PC-3 (cell line): ENCODE measurements at places on chromosomes 16 and 17. TPM values are rescaled to one million over a fixed set of nuclear protein-coding genes. Genes with fewer than 3 reads are reported as not detected.

Gene SHISA9
- total RNA-seq = 0.06 TPM in 1 of 2 replicates, not detected in the other

Gene PIK3R5
- not detected in 2 replicates for total RNA-seq

Gene RRAD
- 1.2 and 2.8 TPM in 2 replicates for total RNA-seq

Gene C16orf96
- not detected in 2 replicates for total RNA-seq

Gene TRPV2
- total RNA-seq = 0.69 and 1.9 TPM in 2 replicates

Gene CYLD
- total RNA-seq = 8.5 and 8.6 TPM in 2 replicates

Gene KRT40
- not detected in 2 replicates for total RNA-seq

Gene CDRT15
- not detected in 2 replicates for total RNA-seq

Gene PYY
- not detected in 2 replicates for total RNA-seq

Gene HSPB9
- not detected in 2 replicates for total RNA-seq

Gene KRTAP9-7
- not detected in 2 replicates for total RNA-seq

Gene CIITA
- total RNA-seq = not detected in 2 replicates

Gene TOM1L2
- total RNA-seq = 53.3 and 77.1 TPM in 2 replicates

Gene HBA1
- total RNA-seq = not detected in 2 replicates

Gene NPIPA8
- not detected in 2 replicates for total RNA-seq

Gene LRRC37A2
- 7.9 and 8.3 TPM in 2 replicates for total RNA-seq

Gene KRTAP4-1
- not detected in 2 replicates for total RNA-seq

Gene KRTAP16-1
- not detected in 2 replicates for total RNA-seq

Gene CACNB1
- 4.3 and 6.0 TPM in 2 replicates for total RNA-seq

Gene KRTAP4-5
- total RNA-seq = not detected in 2 replicates

Gene ZNF689
- total RNA-seq = 6.0 and 6.9 TPM in 2 replicates

Gene PEMT
- 137 and 178 TPM in 2 replicates for total RNA-seq

Gene ANKRD40CL
- total RNA-seq = not detected in 2 replicates

Gene SAMD14
- 0.11 and 0.17 TPM in 2 replicates for total RNA-seq

Gene FOXL1
- total RNA-seq = 8.1 and 10.9 TPM in 2 replicates
